ENCODE measurements at places on chromosomes 7 and 10.

- no peak overlapping the region for H3K4me3 ChIP-seq
- H3K27me3 ChIP-seq: no peaks in the 10 kb centered on the region
- no peaks in the 10 kb centered on the region for H3K36me3 ChIP-seq
- DNase-seq: no peak
Observed at GRCh38 chr7:155917836-155918430, 105.7 kb upstream of the SHH start.

DNA sequence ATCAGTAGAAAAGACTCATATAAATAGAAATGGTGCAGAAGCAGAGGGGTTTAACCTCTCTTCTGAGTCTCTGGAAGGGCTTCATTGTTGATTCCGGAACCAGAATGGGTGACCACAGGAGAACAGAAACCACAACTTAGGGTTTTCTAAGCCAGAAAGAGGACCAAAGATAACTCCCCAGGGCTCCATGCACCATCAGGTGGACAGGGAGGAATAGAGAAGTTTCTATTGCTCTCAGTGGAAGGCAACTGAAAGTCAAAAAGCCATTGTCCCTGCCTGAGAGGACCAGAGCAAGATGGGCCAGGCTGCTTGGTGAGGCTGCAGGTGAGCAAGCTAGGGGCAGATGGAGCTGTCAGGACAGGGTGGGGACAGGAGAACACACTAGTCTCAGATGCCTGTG lies 14.6 kb upstream of the NPS start:
- H3K36me3 ChIP-seq: no peaks in the 10 kb centered on the region
- H3K27ac ChIP-seq: no peak overlapping the region
- DNase-seq: no peak
- H3K4me3 ChIP-seq: no peak overlapping the region
- H3K27me3 ChIP-seq: no peaks in the 10 kb centered on the region
- no peaks in the 10 kb centered on the region for H3K4me1 ChIP-seq

GRCh38 chr10:2754943-2755342 lies 312.4 kb upstream of the PFKP start:
- H3K4me1 ChIP-seq: no peaks in the 10 kb centered on the region
- no peaks in the 10 kb centered on the region for H3K36me3 ChIP-seq
- H3K27ac ChIP-seq: no peak overlapping the region
- no peaks in the 10 kb centered on the region for H3K27me3 ChIP-seq
- no peak for DNase-seq

GRCh38 chr7:17347401-17347800 lies 48.9 kb downstream of the AHR start:
- H3K27ac ChIP-seq: no peak overlapping the region
- H3K27me3 ChIP-seq: no peaks in the 10 kb centered on the region
- no peaks in the 10 kb centered on the region for H3K4me1 ChIP-seq
- no peak for DNase-seq
- H3K36me3 ChIP-seq: peaks cover 8% of the 10 kb centered on the region

DNA sequence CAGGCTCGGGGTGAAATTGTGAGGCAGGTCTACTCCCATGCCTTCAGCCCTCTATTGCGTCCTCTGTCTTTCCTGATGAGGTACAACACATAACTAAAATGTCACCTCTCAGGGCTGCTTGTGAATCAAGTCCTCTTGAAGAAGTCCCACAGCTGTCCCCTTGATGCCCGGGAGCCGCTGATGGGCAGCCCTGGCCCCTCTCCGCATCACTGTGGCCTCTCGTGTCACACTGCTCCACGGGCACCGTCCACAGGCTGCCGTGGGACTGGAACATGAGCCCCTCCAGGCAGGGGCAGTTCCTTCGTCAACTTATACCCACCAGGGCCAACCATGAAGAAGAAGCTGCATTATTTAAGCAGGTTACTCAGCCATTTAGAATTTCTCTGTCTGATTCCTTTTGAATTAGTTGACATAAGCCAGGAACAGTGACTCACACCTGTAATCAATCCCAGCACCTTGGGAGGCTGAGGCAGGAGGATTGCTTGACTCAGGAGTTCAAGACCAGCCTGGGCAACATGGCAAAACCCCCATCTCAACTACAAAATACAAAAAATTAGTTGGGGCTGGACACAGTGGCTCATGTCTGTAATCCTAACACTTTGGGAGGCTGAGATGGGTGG lies 58.5 kb upstream of the UBE3C start:
- H3K36me3 ChIP-seq: no peaks in the 10 kb centered on the region
- peaks cover 13% of the 10 kb centered on the region for H3K27me3 ChIP-seq
- no peak overlapping the region for H3K4me3 ChIP-seq
- H3K27ac ChIP-seq: no peak overlapping the region
- no peaks in the 10 kb centered on the region for H3K4me1 ChIP-seq

DNA sequence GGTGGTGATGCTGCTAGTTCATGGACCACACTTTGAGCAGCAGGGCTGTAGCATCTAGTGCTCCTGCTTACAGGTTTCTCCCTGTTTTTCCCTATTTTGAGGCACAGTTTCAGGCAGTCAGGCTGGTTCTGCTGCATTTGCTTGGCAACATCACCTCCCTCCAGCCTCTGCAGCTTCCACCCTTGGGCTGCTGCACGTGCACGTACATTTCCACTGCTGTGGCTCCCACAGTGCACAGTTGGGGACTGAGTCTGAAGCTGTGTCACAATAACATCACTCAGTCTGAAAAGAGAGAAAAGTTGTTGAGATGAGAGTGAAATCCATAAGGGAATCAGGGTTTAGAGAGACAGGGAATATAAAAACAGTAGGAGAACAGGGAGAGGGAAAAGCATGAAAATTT lies 230.7 kb upstream of the FZD1 start:
- no peak overlapping the region for H3K4me3 ChIP-seq
- H3K4me1 ChIP-seq: no peaks in the 10 kb centered on the region
- H3K36me3 ChIP-seq: no peaks in the 10 kb centered on the region
- no peak for DNase-seq

DNA sequence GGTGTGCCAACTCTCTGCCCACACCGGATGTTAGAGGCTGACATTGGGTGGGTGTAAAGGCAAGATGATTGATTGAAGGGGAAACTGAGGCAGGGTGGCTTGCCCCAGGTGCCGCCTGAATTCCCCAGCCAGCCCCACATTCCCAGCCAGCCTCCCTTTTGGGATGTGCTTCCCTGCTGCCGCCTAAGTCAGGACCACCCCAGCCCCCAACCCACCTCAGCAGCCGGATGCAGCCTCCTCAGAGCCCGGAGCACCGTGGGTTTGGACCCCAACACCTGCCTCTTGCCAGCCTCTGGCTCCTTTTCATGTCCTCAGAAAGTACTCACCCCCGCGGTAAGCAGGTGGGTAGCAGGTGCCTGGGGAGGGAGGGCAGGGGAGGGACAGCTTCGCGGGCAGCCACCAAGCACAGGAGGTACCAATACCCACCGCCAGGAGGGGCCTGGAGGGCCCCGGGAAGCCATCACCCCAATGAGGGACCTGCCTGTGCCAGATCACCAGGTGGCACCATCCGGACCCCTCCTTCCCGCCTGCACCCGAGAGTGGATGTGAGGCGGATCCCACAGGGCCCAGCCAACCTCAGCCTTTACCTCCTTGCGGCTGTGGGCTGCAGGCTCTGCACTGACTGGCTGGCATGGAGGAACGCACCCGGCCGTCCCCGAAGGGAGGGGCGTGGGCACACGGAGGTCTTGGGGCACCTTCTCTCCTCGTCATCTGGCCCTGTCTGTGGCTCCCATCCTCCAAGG lies 60.5 kb downstream of the PWWP2B start:
- no peak for DNase-seq
- no peaks in the 10 kb centered on the region for H3K27me3 ChIP-seq
- H3K4me1 ChIP-seq: peaks cover 4% of the 10 kb centered on the region
- no peak overlapping the region for H3K4me3 ChIP-seq
- H3K27ac ChIP-seq: no peak overlapping the region
- H3K36me3 ChIP-seq: no peaks in the 10 kb centered on the region

DNA sequence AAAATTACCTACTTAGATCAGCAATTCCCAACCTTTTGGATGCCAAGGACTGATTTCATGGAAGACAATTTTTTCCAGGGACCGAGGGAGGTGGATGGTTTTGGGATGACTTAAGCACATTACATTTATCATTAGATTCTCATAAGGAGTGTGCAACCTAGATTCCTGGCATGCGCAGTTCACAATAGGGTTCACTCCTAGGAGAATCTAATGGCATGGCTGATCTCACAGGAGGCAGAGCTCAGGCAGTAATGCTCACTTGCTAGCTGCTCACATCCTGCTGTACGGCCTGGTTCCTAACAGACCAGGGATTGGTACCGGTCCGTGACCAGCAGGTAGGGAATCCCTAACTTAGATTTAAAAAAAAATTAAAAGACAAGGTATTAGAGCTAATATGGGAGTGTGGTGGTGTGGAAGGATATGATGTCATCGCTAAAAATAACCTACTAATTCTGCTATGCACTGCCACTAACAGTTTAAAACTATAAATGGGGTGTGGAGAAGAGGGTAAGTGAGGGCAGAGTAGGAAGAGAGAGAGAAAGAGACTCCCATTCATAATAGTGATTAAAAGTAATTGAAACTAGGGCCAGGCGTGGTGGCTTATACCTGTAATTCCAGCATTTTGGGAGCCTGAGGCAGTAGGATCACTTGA lies 282.7 kb downstream of the BAMBI start:
- DNase-seq: no peak
- no peaks in the 10 kb centered on the region for H3K4me1 ChIP-seq
- no peak overlapping the region for H3K4me3 ChIP-seq
- no peak overlapping the region for H3K27ac ChIP-seq

- H3K4me1 ChIP-seq: no peaks in the 10 kb centered on the region
- H3K27me3 ChIP-seq: peaks cover 2% of the 10 kb centered on the region
- no peak overlapping the region for H3K4me3 ChIP-seq
- H3K27ac ChIP-seq: no peak overlapping the region
Observed at GRCh38 chr7:28329661-28330363, 82.5 kb upstream of the CREB5 start.

- no peak overlapping the region for H3K4me3 ChIP-seq
- no peaks in the 10 kb centered on the region for H3K27me3 ChIP-seq
- no peak overlapping the region for H3K27ac ChIP-seq
- H3K36me3 ChIP-seq: no peaks in the 10 kb centered on the region
Observed at GRCh38 chr10:26781797-26782196, 79.0 kb downstream of the ABI1 start.

DNA sequence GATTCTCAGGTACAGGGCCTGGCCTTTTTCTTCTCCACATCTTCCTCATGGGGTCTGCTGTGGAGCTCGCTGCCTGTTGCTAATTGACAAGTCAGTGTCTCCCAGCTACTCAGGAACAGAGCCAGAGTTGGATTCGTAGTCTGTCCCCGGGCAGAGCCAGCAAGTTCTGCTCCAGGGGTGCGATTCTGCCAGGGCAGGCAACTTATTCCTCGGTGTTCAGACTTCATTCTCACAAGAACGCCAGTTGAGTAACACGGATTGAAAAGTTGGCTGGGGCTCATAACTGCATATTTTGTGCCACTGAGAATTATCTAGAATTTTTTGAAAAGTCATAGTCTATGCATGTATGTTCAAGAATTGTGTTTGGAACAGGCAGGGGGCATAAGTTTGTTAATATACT lies 336.7 kb upstream of the NPVF start:
- DNase-seq: no peak
- H3K4me1 ChIP-seq: no peaks in the 10 kb centered on the region
- no peaks in the 10 kb centered on the region for H3K36me3 ChIP-seq

- peaks cover 9% of the 10 kb centered on the region for H3K4me1 ChIP-seq
- peak; percentile 72 for DNase-seq
- H3K4me3 ChIP-seq: no peak overlapping the region
Observed at GRCh38 chr7:150722431-150722931, 6.1 kb downstream of the GIMAP1 start.

DNA sequence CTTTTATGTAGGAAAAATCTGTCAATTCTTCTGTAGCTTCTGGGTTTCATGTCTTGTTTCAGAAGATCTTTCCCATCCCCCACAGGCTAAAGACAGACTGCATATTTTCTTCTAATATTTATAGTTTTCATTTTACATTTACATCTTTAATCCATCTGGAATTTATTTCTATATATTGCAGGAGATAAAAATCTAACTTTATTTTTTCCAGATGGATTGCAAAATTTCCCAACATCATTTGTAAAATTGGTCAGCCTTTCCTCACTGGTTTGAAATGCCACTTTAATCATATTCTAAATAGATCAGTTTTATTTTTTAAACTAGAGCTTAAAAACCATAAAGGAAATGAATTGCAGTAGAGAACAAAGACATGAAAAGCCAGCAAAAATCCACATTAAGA lies 46.9 kb downstream of the TMEM26 start:
- H3K36me3 ChIP-seq: no peaks in the 10 kb centered on the region
- H3K27ac ChIP-seq: no peak overlapping the region
- DNase-seq: no peak
- H3K4me1 ChIP-seq: no peaks in the 10 kb centered on the region
- H3K27me3 ChIP-seq: no peaks in the 10 kb centered on the region

DNA sequence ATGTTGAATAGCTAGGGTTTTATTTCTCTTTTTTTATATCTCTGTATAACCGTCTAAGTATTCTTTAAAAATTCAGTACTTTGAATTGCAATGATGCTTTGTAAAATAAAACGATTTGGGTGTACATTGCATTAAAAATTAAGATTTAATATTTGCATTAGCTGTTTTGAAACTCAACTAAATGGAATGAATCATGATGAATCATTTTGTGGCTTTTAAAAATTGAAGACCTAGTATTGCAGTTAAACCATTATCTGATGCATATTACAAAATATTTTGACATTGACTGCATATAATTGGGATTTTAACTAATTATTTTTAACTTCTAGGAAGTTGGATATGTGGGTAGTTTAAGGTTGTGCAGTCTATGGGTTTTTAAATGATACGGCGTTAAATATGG lies 314.0 kb downstream of the CDK14 start:
- no peaks in the 10 kb centered on the region for H3K4me1 ChIP-seq
- H3K27ac ChIP-seq: no peak overlapping the region
- DNase-seq: no peak
- H3K36me3 ChIP-seq: no peaks in the 10 kb centered on the region
- no peaks in the 10 kb centered on the region for H3K27me3 ChIP-seq

GRCh38 chr10:108894402-108895301 lies 1028.7 kb downstream of the XPNPEP1 start:
- no peaks in the 10 kb centered on the region for H3K4me1 ChIP-seq
- no peak overlapping the region for H3K4me3 ChIP-seq
- H3K27ac ChIP-seq: no peak overlapping the region
- DNase-seq: no peak
- H3K27me3 ChIP-seq: no peaks in the 10 kb centered on the region
